ENCODE measurements at places on chromosomes 2 and 18.

DNA sequence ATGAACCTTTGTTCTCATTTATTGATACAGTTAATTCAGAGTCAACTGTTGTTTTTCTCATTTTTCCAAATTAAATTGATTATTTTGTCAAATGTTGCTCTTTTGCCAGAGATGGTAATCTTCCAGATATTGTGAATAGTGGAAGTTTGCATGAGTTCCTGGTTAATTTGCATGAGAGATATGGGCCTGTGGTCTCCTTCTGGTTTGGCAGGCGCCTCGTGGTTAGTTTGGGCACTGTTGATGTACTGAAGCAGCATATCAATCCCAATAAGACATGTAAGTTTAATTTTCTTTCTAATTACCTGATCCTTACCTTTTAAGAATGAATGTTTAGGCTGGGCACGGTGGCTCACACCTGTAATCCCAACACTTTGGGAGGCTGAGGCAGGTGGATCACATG lies 7.8 kb downstream of the CYP20A1 start:
- no peak for DNase-seq

- no peak for DNase-seq
These were observed 51.8 kb downstream of the LIMS1 start for GRCh38 chr2:108586116-108586515.

GRCh38 chr18:47863041-47863440 lies 67.4 kb downstream of the SMAD2 start:
- DNase-seq: no peak

DNA sequence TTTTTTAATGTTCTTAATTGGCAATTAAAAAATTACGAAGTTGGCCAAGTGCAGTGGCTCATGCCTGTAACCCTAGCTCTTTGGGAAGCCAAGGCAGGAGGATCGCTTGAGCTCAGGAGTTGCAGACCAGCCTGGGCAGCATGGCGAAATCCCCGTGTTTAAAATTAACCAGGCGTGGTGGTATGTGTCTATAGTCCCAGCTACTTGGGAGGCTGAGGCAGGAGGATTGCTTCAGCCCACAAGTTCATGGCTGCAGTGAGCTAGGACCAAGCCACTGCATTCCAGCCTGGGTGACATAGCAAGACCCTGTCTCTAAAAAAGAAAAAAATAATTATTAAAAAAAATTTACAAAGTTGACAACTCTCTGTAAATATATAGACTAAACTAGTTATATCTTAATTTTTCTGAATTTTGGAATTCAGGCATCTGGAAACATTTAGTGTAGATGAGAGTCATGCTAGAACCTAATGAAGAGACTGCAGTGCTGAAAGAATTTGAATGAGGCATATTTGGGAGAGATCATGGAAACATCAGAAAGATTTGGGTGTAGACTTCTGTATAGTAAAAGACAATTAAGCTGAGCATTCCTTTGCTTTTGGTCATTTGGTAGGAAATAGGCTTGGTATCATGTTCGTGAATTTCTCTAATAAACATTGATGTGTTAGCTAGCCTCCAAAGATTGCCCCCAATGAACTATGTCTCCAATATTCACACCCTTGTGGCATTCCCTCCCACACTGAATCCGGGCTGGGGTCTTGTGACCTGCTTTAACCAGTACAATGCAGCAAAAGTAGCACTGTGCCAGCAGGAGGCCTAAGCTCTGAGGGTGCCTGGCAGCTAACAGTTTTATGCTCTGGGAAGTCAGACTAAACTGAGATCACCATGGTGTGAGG lies 4.2 kb upstream of the ROCK1 start:
- peak; percentile 23 for DNase-seq

DNA sequence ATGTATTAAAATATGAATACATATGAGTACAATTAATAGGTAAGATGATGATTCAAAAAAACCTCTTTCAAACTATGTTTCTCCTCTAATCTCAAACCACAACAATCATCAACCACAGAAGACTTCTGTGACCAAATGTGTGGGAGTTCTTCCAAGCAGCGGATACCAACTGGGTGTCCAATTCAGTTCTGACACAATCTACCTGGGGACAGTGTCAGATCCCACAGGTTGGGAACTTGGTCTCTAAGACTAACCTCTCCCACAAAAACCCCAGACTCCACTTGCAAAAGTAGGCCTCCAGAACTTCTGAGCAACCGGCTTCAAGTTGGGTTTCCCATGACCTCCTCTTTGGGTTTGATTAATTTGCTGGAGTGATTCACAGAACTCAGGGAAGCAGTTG lies 26.9 kb downstream of the FASTKD1 start:
- no peak for DNase-seq

GRCh38 chr2:96507957-96508520 lies 2.9 kb upstream of the NEURL3 start:
- DNase-seq: peak; percentile 94

DNA sequence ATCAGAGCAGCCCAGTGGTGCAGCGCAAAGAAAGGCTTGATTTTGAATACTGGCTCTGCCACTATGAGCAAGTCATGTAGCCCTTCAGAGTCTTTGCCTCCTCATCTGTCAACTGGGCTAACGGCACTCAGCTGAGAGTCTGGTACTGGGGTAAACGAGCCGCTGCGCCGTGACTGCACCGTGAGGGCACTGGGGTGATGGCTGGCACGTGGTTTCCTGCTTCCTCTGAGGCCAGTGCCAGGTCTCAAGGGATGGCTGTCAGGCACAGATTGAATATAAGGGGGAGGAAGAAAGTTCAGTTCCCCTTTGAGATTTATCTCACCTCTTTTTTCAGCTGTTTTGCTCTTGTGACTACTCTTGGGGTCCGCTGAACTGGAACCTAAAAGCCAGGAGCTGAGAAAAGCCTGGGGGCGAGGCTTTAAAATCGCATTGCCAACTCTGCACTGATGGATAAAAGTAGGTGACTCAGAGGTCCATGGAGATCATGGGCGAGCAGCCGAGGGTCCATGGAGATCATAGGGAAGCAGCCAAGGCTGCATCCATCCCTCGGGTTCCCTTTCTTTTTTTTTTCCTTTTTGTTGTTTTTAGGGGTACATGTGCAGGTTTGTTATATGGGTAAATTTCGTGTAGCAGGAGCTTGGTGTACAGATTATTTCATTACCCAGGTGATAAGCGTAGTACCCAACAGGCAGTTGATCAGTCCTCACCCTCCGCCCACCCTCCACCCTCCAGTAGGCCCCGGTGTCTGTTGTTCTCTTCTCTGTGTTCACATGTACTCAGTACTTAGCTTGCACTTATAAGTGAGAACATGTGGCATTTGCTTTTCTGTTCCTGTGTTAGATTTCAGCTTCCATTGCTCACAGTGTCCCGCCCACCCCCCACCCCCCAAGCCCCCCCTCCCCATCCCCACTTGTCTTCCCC lies 114.3 kb downstream of the SPP2 start:
- no peak for DNase-seq

GRCh38 chr2:114922076-114922475 lies 479.6 kb downstream of the DPP10 start:
- DNase-seq: no peak

DNA sequence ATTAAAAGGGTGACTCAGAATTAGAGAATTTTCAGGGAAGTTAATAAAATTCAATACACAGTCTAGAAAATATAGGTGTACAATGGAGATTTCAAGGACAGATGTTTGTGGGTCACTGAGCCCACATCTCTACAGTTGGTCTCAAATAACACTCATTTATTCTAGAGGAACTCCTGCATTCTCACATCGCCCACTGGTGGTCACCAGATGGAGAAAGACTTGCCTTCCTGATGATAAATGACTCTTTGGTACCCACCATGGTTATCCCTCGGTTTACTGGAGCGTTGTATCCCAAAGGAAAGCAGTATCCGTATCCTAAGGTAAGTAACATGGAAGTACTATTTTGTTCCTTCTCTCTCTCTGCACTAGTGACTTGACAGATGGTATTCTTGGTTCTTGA lies 1297.1 kb downstream of the DPP10 start:
- DNase-seq: peak; percentile 21

GRCh38 chr2:9093324-9093723 lies 89.8 kb upstream of the MBOAT2 start:
- no peak for DNase-seq

DNA sequence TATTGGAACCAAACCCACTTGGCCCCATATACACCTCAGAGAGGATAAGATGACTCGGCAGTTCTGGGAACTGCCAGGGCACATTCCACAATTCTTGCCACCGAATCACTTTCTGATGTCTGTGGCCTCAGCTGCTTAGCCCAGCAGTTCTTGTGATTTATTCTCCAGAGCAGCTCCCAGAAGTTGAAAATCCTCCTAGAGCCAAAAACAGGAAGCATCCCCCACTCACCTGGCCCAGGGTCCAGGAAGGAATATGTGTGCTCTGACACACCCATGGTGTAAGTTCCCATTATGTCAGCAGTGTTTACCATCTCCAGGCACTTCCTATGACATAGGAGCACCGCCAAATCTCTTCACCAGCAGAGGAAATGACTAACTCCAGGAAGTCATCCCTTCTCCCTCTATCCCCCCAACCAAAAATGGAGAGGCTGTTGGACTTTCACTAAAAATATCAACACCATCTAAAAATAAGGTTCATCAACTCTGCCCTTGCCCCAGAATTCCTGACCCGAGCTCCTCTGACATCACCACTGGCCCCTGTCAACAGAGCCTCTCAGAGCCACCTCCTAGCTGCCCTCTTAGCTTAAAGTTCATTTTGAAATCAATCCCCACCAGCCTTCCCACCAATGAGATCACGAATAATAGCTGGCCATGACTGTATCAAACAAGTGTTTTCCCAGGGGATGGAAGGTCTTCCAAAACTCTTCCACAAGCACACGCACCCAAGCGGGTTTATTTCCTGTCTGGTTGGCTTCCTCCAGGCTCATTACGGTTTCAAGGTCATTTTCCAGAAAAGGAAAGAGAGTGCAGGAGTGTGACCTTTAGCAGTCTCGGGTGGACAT lies 223.1 kb upstream of the PARD3B start:
- no peak for DNase-seq

- DNase-seq: no peak
These were observed 211.4 kb upstream of the CCDC150 start for GRCh38 chr2:196427986-196428634.

- DNase-seq: no peak
These were observed 40.1 kb downstream of the EPB41L3 start for GRCh38 chr18:5503740-5504139.

DNA sequence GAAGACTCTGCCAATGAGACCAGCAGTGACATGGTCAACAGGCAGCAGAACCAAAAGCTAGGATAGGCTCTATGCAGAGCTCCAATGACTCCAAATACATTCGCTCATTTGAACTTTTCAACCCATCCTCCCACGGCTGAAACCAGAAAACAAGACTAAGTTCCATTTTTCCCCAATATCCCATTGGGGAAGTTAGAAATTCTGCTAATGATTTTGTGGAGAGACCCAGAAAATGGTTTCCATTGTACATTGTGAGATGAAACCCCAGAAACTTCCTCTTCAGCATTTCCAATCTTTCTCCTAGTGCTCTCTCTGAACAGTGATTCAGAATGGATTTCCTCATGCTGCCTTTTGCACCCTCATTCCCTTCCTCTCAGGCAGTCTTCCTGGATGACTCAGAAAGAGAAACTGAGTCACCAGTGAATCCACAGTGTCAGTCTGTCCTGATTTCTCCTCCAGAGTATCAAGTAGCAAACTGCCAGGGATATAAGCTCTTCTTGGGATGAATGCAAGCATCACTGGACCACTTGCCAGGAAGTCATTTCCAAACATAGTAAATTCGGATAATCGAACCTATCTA lies 467.7 kb upstream of the ID2 start:
- DNase-seq: no peak

- DNase-seq: no peak
These were observed 120.1 kb downstream of the KCNF1 start for GRCh38 chr2:11031876-11032275.

- DNase-seq: no peak
These were observed 42.4 kb upstream of the MTIF2 start for GRCh38 chr2:55311444-55311870.

- DNase-seq: no peak
These were observed 461.3 kb upstream of the SOX11 start for GRCh38 chr2:5230855-5231254.

DNA sequence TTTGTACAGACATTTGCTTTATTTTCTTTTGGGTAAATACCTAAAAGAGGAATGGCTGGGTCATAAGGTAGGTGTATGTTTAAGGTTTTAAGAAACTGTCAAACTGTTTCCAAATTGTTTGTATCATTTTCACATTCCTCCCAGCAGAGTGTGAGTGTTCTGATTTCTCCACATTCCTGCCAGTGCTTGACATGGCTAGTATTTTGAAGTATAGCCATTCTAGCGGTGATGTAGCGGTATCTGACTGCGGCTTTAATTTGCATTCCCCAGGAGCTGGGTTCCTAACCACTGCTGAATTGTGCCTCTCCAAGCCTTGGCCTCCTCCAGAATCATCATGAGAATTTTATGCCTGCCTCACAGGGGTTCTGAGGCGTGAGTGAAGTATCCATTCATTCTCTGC lies 61.8 kb upstream of the ARL4C start:
- no peak for DNase-seq

GRCh38 chr2:586641-587076 lies 90.5 kb downstream of the TMEM18 start:
- DNase-seq: no peak

DNA sequence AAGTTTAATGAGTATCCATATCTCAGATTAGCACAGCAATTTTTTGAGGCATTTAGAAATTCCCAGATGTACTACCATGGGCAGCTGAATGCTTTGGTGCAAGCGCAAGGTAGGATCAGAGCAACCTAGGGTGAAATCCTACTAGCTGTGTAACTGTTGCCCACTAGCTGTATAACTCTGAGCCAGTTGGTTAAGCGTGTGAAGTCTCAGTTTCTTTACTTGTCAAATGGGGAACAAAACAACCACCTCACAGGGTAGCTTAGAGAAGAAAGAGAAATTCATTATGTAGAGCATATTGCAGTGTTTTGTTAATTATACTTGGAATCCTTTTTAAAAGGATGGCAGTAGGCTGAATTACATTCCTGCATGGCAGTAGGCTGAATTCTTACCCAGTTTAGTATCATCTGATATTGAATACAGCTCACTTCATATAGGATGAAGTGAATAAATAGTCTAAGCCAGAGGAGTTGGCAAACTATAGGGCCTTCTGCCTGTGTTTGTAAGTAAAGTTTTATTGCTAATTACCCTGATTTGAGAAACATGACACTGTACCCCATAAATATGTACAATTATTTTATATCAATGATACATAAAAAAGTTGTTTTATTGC lies 180.7 kb downstream of the PLCL1 start:
- DNase-seq: no peak

- no peak for DNase-seq
These were observed 167.8 kb downstream of the BCL11A start for GRCh38 chr2:60385648-60386047.

- DNase-seq: no peak
These were observed 95.9 kb upstream of the LCLAT1 start for GRCh38 chr2:30351116-30351515.

- DNase-seq: no peak
These were observed 104.7 kb downstream of the FEZ2 start for GRCh38 chr2:36493306-36493705.

Data from WTC11 (cell line).